NCI-H2029 treated with DMSO at 0.1 percent for 48 hours (cell line): ENCODE measurements at places on chromosomes 2 and 18.
A peak's percentile ranks its signal among the peaks of the same experiment; 100 is the strongest.

GRCh38 chr18:77012806-77013541, 119.6 kb downstream of the MBP start:
- DNase-seq = no peak

GRCh38 chr2:191463790-191464189, 214.1 kb upstream of the NABP1 start:
- no peak for DNase-seq

DNA sequence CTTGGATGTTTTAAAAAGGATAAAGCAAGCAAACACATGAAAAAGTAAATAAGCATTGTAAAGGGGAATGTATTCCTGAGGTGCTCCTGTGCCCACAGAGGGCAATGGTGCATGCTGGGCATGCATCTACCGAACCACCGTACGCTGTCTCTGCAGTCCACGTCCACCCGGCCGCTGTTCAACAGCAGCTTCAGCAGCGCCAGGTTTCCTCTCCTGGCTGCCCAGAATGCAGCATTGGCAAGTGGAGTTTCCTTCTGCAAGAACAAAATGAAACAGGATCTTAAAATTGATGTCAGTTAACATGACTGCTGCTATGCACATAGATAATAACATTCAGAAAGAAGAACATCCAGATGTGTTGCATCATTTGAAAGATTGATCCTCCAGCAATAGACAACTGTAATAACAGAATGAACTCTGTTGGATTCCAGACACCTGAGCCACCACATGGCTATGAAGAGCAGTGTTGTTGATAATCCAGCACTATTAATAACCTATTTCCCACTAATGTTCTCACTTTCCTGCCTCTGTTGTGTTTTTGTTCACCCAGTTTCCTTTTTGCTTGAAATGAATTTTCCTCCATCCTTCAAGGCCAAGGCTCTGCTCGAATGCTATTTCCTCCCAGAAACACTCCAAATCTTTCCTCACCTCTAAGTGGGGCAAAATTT, 13.6 kb downstream of the ANKRD29 start:
- DNase-seq = no peak

DNA sequence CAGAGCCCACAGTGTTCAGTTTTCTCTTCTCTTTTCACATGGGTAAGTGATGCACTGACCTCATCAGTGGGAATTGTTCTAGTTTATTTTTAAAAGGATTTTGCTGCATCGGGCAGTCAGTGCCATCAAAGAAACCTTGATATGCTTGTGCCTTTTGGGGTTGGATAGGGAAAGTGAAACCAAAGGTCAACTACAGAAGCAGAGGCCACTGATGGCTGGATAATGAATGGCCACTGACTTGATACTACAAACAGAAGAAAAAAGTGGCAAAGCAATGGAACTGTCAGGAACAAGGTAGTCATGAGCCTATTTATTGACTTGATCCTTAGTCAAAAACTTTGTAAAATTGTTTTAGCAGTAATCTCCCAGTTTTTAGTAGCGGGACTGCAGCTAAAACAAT, 636.3 kb upstream of the ZEB2 start:
- DNase-seq = no peak

GRCh38 chr18:67453901-67454300, 62.6 kb downstream of the DSEL start:
- no peak for DNase-seq

GRCh38 chr18:10089881-10090280, 176.1 kb downstream of the VAPA start:
- DNase-seq = no peak

GRCh38 chr18:37383846-37384595, 181.6 kb downstream of the CELF4 start:
- no peak for DNase-seq

DNA sequence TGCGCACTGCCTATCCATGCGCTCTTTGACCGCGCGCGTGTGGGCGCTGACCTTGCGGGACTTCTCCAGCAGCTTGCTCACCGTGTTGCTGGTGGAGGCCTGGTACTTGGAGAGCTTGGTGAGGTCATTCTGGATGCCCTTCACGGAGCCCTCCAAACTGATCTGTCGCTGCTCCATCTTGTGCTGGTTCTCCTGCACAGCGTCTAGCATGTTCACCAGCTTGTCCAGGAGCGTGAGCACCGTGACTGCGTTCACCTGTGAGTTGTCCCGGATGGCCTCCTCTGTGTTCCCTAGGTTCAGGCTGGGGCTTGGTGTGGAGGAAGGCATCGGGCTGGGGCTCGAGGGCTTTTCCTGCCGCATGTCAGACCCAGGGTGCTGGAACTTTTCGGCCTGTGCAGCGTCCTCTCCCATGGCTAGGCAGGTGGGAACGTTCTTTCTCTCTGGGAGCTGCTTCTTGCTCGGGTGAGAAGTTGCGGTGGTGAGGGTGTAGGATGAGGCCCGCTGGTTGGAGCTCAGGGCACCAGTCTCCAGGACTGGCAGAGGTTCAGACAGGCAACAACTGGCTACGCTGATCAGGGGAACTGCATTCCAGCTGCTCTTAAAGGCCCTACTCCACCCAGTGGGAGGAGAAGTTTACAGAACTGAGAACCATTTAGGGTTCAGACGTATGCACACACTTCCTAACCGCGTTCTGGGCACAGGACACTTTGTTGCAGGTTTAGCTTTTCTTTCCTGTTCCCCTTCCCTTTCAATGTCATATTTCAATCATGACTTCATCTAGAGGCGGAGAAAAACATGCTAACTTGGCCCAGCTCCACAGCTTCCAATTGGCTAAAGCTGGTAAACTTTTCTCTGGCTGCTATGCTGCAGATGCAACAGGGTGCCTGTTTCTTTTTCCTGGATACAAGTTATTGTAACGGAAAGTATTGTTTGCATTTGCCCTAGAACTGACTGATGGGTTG, at the start of gene CAVIN2:
Gene CAVIN2, minus strand, starts transcription at position 574 of the 962 bp plus-strand sequence. Its CDS starts 163 bp downstream, at position 411.
- no peak for DNase-seq

GRCh38 chr18:28831476-28831875, 654.5 kb upstream of the CDH2 start:
- DNase-seq = no peak

DNA sequence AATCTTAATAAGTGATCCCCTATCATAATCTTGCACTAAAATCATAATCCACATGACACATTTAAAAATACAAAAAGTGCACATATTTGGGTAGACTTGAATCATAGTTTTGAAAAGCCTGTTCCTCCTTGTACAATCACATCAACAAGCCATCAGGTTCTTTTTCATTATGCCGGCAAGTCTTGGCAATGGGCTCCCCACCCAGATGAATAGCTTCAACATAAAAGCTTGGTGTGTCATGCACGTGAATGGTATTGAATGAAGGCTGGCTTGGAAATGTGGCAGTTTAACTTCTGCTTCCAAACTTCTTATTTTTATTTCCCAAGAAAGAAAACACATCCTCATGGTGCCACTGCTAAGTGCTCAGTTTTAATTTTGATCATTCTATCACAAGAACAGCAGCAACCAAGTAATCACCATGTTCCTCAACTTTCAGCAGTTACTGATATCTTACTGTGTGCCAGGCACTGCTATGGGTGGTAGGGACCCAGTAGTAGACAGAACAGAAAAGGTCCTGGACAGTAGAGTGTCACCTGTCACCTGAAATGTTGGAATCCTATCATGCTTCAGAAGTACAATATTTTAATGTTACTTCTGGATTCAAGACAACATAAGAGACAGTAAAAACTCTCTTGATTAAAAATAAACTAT, 89.9 kb downstream of the AP1S3 start:
- no peak for DNase-seq

DNA sequence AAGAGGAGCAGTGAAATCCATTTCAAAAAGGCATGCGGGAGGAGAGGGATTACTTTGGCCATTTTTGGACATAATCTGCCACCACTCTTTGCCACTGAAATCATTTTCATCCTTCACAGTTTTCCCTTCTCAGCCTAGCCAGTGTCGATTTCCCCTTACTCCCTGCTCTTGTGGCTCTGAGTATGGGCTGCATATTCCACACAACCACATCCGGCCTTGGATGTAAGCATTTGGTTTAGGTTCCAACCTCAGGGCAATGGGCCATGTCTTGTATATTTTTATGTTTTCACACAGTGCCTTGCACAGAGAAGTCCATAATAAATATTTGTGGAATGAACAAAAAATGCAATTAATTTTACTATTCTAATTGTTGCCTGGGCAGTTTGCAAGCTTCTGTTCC, 7.7 kb upstream of the SERPINE2 start:
- DNase-seq = no peak

GRCh38 chr2:205034034-205034433, 488.8 kb downstream of the PARD3B start:
- no peak for DNase-seq

DNA sequence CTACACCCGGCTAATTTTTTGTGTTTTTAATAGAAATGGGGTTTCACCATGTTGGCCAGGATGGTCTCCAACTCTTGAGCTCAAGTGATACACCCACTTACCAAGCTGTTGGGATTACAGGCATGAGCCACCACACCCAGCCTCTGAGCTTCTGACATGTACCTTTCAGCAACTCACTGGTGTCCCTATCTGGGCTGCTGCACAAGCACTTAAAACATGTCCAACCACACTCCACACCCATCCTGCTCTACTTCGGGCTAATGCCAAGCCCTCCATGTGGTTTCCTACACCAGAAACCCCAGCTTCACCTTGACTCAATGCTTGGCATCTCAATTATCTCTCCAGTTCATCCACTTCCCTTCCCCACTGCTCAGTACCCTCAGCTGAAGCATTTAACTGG, 22.4 kb upstream of the ARMC9 start:
- no peak for DNase-seq

DNA sequence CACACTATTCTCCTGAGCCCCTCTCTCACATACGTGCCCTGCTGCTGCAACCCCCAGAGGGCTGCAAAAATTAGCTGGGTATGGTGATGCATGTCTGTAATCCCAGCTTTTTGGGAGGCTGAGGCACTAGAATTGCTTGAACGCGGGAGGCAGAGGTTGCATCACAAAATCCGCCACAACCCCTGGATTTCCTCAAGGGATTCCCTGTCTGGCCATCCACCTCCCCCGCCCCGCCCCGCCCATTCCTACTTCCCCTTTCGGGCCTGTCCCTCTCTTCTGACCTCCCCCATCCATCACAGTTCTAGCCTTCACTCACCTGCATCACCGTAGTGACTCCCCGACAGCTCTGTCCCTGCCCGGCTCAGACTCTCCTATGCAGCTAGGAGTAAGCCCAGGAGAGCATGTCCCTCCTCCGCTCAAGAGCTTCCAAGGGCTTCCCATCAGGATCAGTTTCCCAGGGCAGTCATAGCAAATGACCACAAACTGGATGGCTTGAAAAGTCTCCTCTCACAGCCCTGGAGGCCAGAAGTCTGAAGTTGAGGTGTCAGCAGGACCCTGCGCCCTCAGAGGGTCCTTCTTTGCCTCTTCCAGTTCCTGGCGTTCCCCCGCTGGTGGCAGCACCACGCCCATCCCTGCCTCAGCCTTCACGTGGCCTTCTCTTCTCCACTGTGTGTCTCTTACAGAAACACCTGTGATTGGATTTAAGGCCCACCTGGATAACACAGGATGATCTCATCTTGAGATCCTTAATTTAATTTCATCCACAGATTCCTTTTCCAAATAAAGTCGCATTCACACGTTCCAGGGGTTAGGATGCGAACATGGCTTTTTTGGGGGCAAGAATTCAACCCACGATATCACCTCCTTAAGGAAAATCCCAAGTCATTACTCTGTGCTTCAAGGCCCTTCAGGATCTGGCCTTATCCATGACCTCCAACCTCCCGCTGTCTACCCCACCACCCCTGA, 58.5 kb downstream of the HS1BP3 start:
- DNase-seq = no peak

- no peak for DNase-seq
Observed at GRCh38 chr2:71526975-71527374, 73.6 kb downstream of the DYSF start.

DNA sequence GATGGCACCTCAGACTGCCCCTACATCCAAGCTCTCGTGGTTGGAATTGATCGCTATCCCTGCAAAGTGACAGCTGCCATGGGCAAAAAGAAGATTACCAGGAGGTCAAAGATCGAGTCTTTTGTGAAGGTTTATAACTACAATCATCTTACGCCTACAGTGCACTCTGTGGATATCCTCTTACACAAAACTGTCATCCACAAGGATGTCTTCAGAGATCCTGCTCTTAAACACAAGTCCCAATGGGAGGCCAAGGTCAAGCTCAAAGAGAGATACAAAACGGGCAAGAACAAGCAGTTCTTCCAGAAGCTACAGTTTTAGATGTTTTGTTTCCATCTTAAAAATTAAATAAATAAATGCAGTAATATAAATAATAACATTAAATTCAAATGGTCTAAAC, 45.4 kb downstream of the INO80D start:
- no peak for DNase-seq

DNA sequence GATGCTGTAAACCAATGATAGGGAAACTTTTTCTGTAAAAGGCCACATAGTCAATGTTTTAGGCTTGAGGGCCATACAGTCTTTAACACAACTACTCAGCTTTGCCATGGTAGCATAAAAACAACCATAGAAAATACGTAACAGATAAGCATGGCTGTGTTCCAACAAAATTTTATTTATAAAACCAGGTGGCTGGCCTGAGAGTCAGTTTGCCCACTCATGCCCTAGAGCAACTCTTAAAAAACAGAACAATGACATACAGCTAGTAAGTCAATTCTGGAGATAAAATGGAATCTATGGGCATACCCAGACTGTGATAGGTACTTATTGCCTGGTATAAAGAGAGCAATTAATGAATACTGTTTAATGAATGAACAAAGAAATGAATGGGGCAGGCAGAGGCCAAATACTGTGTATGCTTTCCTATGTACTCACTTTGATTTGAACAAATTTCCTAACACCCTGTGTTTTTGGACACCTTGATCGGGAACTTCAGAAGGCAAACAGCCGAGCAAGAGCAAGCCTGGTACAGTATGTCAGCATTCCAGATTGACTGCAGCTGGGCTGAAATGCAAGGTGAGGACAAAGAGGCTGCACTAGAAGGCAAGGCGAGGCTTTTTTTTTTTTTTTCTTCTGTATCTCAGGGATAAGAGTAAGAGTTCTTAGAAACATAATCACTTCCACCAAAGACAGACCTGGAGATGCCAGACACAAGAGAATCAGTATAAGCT, 315.3 kb downstream of the CLIP4 start:
- DNase-seq = peak; percentile 23

- no peak for DNase-seq
Observed at GRCh38 chr2:197277794-197278193, 32.8 kb downstream of the ANKRD44 start.

DNA sequence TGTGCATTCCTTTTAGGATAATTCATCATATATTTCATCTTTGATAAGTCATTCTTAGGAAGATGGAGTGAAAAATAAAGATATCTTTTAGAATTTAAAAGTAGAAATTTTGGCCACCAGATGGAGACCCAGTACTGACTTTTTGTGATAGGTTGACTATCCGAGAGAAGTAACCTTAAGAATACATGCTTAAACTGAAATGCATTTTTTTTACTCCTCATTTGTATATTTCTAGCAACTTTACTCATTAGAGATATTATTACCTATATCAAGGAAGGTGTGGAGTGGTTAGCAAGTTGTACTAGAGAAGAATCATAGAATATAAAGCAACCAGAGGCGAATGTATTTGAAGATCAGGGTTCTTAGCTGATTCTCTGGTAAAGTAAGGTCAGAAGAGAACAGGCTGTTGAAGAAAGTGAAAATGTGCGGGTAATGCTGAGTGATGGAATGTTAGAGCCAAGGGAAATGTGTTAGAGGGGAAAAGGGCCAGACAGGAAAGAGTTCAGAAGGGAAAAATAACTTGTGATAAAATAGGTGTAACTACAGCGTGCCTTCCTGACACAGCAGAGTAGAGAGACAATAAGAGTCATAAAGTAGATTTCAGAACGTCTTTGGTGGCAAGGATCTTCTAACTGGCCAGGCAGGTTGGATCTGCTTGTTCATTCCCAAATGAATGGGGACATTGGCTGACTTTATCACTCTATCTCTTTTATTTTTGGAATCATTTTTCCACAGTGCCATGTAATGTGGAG, 52.3 kb downstream of the TDRD15 start:
- DNase-seq = no peak

GRCh38 chr2:48315896-48316194, 214.1 kb upstream of the STON1 start:
- DNase-seq = no peak
